Right cardiac atrium (tissue), 5 donors: ENCODE measurements at places on chromosomes 3 and 15. TPM values are rescaled to one million over a fixed set of nuclear protein-coding genes. Genes with fewer than 3 reads are reported as not detected.

The CSTA gene
- total RNA-seq, result 4.1 TPM

The SENP8 gene
- total RNA-seq, result 4.5 TPM

The CHD2 gene
- total RNA-seq, result 66.0 TPM

The C2CD4A gene
- not detected for total RNA-seq

The GPR171 gene
- not detected for total RNA-seq

The MEX3B gene
- total RNA-seq, result 2.8 TPM

The ALDH1L1 gene
- total RNA-seq, result 7.5 TPM
